ENCODE measurements at places on chromosomes 3 and 15.

DNA sequence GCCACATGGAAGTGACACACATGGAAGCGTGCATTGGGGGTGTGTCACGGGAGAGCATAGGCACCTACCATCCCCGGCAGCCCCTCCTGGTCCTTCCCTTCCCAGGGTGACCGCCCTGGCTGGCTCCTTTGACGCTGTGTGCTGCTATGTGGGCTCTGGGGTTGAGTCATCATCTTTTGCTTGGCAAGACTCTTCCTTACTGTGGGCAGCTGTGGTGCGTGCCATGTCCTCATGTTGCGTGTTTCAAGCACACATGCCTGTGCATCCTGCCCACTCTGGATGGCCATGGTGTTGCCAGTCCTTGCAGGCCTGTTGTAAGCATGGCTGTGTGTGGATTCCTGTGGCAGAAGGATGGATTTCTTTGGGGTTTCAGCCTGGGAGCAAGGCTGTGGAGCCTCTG lies 14.0 kb downstream of the PLXNA1 start:
- no peak for DNase-seq

DNA sequence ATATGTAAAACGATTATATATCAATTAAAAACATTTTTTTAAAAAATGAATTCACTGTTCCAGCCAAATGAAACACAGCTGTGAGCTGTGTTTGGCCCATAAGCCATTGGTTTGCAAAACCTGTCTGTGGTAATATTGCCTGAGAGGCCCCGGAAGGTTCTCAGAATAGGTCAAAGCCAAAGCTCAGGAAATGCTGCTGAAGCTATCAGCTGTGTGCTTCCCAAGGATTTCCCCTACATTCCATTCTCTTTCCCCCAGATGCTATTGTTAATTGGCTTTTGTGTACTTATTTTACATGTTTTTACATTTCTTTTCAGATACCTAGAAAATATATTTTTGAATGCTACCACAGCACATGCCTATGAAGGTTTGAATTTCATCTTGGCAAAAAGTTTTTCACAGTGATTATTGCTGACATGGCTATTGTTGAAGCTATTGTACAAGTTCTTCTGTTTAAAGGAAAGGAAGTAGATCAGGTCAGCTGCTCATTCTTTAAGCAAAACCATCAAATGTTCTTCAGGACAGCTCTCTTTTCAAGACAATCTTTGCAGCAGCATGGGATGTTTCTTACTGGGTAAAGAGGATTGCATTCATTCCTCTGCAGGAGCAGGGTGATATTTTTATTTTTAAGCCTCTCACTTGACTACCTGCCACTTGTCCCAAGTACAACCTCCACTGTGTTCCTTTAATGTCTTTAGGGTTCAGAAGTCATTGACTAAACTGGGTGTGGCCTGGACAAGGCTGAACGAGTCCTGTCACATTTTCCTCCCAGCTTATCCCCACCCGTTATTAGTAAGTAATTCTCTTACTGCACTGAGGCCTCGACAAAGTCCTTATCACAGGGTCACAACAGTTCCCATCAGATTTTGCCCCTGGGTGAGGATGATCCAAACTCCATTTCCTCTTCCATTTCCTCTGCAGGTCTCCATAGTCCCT lies 26.3 kb upstream of the BNC1 start:
- DNase-seq: peak; percentile 31

DNA sequence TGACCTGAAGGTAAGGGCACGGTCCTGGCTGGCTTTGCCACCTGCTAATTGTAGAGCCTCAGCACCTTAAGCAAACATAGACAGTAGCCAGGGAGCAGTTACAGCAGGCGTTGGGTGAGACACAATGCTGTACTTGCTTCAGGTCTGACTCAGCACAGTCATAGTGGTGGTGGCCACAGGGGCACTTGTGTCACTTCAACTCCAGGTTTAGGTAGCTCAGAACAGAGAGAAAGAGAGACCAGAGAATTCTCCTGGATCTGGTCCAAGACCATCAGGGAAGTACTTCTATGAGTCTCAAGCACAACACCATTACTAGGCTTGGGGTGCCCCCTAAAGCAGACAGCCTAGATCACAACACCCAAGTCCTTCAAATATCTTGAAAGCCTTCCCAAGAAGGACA lies 204.4 kb downstream of the OTOL1 start:
- DNase-seq: no peak

GRCh38 chr3:184836090-184836822 lies 24.3 kb downstream of the VPS8 start:
- DNase-seq: no peak

DNA sequence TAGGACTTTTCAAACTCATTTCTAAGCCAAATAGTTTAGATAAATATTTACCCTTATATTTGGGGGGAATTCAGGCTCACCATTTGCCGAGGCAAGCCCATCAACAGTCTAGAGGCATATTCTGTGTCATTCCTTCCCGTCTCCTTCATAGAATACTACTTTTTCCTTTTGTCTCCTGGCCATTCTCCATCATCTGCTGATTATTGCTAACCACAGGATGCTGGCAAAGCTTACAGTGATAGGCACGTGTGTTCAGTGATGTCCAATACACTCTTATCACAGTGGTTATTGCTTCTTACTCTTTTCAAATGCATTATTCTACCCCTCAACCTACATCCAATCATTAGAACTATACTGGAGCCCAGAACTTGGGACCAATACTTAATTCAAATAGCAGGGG lies 130.6 kb upstream of the ZBED2 start:
- no peak for DNase-seq

DNA sequence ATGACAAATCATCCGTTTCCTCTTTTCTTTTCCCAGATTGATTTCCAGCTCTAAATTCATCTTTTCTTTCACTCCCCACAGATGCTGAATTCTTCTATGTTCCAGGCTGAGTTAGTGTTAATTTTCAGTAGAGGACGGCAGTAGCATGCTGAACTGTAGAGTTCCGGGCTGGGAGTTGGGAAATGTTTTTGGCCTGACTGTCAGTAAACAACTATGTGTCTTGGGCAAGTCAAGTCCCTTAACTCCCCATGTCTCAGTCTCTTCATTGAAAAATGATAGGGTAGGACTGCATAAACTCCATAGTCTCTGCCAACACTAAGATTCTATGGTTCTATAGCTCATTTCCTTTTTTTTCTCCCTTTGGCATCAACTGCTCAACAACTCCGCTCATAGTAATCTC lies 333.9 kb downstream of the TIGIT start:
- DNase-seq: peak; percentile 11

DNA sequence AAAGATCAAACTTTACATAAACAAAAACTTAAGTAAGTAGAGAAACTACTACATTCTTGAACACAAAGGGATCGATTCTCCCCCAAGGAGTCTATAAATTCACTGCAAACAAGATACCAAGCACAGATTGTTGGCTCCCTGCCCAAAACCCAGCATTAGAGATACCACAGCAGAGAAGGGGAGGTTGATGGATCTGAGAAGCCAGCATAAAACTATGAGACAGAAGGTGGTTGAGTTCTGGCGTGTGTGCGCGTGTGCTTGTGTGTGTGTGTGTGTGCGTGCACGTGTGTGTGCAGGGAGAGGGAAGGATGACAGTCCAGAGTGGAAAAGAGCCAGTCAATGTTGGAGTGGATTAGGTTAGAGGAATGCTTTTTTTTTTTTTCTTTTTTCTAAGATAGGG lies 143.2 kb upstream of the PRR20G start:
- no peak for DNase-seq

- no peak for DNase-seq
These were observed 239.0 kb upstream of the TRIM42 start for GRCh38 chr3:140438736-140439470.

DNA sequence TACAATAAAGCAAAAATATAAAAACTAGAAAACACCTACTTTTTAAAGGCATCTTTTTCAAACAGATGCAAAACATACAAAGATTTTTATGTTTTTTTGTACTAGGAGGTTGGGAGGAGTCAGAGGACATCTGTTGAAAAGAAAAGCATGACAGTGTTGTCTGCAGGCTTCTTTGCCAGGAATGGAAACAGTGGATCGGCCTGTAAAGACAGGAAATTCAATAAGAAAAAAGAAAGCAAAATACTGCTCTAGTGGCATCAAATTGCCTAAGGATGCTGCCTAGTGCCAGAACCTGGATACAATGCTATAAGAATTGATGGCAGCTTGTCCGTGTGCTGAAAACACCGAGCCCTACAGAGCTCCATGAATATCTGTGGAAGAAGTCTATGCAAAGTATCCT lies 69.9 kb downstream of the TBC1D5 start:
- DNase-seq: no peak

DNA sequence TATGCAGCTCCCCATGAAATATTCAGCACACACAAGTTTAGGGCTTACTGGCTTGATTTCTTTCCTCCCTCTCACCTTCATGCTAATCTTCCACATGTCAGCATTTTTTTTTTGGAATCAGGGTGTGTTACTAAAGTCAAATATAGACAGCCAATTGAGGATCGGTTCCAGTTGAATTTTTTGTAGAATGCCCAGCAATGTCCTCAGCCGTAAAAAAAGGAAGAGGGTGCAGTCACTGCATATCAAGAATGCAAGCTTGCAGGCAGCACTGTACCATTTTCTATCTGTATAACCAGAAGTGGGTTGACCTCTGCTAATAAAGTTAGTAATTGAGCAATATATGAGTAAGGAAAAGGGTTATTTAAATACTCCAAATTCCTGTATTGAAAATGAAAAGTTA lies 51.4 kb upstream of the CHMP2B start:
- peak; percentile 24 for DNase-seq

DNA sequence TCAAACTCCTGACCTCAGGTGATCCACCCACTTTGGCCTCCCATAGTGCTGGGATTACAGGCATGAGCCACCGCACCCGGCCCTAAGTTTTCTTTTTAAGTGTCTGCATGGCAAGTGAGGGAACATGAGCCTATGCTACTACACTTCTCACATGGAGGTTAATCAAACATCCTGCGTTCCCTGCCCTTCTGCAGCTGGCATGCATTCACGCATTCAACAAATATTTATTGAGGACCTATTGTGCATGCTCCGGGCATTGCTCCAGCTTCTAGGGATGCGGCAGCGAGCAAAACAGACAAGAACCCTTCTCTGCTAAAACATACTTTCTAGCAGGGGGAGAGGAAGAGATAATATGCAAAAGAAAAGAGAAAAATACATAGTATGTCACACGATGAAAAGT lies 42.6 kb upstream of the ACKR4 start:
- DNase-seq: peak; percentile 29

DNA sequence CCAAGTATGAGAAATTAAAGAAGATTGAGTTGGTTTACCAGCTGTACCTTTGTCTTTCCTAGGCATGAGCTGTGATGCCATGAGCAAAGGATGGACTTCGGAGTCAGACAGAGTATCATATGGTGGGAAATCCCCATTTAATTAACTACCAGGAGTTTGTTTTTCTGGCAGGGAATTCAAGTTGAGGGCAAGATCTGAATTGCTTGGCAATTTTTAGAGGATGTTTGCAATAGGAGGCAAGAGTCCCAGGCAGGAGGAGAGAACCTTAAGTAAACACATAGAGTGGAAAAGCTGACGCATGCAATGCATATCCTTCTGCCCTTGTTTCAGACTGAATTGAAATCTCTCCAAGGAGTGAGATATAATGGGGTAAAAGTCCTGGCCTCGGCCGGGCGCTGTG lies 569.7 kb upstream of the MDFIC2 start:
- DNase-seq: peak; percentile 13

DNA sequence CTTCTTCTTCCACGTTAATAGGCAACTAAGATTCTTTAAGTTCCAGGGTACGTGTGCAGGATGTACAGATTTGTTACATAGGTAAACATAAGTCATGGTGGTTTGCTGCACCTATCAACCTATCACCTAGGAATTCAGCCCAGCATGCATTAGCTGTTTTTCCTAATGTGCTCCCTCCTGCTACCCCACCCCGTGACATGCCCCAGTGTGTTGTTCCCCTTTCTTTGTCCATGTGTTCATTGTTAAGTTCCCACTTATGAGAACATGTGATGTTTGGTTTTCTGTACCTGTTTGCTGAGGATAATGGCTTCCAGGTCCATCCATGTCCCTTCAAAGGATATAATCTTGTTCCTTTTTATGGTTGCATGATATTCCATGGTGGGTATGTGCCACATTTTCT lies 21.1 kb downstream of the GTF2A2 start:
- DNase-seq: no peak

DNA sequence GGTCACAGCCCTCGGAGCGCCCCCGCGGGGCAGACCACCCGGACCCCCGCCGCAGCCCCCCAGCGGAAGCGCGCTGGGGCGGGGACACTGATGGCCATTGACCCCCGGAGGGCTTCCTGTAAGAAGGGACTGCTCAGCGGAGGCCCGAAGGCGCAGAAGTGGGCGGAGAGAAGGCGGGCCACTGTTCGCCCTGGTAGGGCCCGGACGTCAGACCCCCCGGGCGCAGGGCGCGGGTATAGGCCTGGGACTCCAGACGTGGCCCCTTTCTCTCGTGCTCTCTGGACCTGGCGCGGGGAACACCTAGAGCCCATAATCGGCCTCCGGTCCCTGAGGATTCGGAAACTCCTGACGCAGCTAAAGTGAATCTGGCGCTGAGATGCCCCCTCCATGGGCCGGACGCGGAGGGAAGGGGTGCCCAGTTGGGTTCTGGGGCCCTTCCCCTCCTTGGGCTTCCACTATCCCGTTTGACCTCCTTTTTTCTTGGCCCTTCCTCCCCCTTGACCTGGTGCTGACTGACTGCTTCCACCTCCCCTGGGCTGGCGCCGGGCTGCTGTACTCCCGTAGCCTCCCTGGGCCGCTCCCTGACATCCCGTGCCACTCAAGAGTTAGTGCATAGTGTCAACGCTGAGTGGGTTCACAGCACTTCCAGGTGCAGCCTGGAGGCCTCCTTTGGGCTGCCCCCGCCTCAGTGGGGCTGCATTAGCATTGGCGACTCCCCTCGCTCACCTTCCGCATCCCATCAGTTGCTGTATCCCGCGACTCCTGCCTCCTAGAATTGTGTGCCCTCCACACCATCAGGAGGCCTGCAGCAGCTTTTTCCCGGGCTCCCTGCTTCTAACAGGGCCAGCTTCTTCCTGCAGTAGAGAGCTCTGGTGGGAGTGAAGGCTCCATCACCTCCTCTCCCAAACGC lies 694 bp downstream of the ABTB1 start:
- DNase-seq: peak; percentile 53

- no peak for DNase-seq
These were observed 88.6 kb downstream of the SLCO3A1 start for GRCh38 chr15:91941871-91942658.

- no peak for DNase-seq
These were observed 271.4 kb downstream of the THSD4 start for GRCh38 chr15:71386448-71387236.

GRCh38 chr3:169356284-169356955 lies 307.1 kb downstream of the MECOM start:
- DNase-seq: no peak

- peak; percentile 42 for DNase-seq
These were observed 500.9 kb upstream of the MDFIC2 start for GRCh38 chr3:70813311-70813710.

- DNase-seq: no peak
These were observed 70.7 kb downstream of the FAM43A start for GRCh38 chr3:194756460-194756779.

DNA sequence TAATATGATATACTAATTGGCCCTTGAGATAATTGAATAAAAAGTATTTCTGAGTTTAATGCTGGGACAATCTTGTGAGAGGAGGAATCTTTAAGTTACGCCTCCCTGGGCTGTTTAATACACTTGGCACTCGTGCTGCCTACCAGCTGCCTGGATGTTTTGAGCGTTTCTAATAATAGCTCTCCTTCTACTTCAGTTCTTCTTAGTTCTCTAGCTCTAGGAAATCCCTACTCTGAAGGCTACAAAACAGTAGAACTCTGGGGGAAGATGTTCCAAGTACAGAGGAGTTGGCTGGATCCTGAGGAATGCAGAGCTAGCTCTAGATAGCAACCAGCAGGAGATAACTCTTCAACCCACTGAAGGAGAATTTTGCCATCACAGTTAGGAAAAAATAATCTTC lies 3.5 kb downstream of the NAALADL2 start:
- DNase-seq: no peak

- no peak for DNase-seq
These were observed 80.6 kb downstream of the LSM3 start for GRCh38 chr3:14258906-14259904.
